Pancreas (tissue), 10 donors: ENCODE measurements at places on chromosomes 5 and 9. TPM values are rescaled to one million over a fixed set of nuclear protein-coding genes. Genes with fewer than 3 reads are reported as not detected.

GRCh38 chr9:35656348-35656747 is 1.5 kb downstream of the RMRP start:
- no peaks in the 10 kb centered on the region for H3K27me3 ChIP-seq
- no peak overlapping the region for H3K27ac ChIP-seq
- no peak for DNase-seq
- no peaks in the 10 kb centered on the region for H3K36me3 ChIP-seq
- H3K4me1 ChIP-seq: peaks cover 23% of the 10 kb centered on the region

DNA sequence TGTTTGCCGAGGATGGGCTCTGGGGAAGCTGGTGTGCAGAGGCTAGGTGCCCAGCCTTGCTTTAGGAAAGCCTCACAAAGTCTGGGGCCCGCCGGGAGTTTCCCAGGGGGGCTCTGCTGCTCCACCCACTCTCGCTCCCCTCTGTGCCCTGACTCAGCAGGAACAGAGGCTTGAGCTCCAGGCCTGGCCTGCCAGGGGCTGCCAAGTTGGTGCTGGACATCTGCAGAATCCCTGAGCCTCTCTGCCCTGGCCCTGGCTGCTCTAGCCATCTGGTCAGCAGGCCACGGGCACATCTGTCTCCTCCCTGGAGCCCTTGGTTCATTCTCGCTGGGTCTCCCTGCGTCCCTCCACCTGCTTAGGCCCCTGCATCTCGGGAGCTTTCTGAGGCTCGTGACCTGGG is 647 bp upstream of the ADAMTSL2 start:
- no peak overlapping the region for H3K4me3 ChIP-seq
- no peaks in the 10 kb centered on the region for H3K36me3 ChIP-seq
- H3K4me1 ChIP-seq: no peaks in the 10 kb centered on the region

The LRRC19 gene
- 0.08 TPM for total RNA-seq

The SOX30 gene
- total RNA-seq: not detected
